ENCODE measurements at places on chromosomes 7 and 10.

DNA sequence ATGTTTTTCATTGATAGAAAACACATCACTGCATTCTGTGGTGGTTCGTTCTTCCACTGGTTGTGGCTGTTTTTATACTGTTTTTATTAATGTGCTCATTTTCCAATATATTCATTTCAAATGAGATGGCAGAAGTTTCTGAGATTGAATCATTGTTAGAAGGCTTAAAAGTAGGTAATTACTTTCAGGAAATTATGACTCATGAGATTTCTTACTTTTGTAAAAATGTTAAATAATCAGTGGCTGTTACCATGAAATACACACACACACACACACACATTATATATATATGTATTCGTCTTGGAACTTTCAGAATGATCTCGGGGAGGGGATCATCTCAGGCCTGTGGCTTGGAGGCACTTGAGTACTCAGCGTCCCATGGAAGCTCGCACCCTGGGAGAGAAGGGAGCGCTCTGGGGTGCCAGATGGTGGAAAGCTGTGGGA, 66.1 kb downstream of the ZMYND11 start:
- DNase-seq, result no peak

- DNase-seq, result no peak
These were observed 248.5 kb downstream of the VTI1A start for GRCh38 chr10:112695539-112695938.

- no peak for DNase-seq
These were observed 19.1 kb upstream of the MTPAP start for GRCh38 chr10:30368065-30368718.

DNA sequence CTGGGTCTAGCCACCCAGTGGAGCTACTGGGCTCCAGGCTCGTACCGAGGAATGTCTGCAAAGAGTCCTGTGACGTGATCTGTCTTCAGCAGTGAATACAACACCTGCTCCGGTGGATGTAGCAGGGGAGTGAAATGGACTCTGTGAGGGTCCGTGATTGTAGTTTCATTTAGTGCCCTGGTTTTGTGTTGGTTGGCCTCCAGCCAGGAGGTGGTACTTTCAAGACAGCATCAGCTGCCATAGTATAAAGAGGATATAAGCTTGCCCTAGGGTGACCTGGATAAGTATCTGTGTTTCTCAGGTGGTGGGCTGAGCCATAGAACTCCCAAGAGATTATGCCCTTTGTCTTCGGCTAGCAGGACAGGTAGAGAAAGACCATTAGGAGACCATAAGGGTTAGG, 24.6 kb upstream of the WNT2 start:
- no peak for DNase-seq

DNA sequence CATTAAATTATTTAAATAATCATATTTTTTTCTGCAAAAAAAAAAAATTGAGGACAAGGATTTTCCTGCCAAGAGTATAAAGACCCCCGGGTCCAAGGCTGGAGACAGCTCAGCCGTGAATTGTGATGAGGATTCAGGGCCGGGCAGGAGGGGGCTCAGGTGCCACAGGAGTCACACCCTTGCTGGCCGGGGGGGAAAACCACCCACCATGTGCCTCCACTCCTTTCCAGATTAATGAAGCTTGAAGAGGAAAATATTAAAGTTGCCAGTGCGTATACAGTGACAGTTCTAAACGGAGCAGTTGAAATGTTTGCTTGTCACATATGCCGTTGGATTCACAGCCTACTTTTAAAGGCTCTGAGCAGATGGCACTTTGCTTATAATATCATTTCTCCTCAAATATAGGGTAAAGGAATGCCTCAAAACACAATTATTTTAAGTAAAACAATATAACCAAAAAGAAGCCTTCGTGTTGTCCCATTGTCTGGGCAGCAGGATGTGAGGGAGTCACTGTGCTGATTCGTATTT, 49.6 kb downstream of the ADARB2 start:
- no peak for DNase-seq

DNA sequence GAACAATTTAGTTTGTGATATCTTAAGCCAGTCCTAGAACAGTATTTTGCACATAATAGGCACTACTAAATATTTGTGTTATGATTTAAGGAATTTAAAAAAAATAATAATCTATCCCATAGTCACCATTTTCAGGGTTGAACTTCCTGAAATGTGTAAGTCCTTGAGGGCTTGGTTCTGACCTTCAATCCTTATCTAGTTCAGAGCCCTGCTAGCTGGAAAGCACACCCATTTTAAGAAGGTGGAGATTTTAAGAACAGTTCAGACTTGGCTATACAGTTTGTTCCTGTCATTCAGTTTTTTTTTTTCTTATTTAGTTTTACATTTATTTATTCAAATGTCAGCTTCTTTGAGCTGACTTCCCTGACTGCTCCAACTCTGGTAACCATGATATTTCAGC, 183.4 kb upstream of the MAGI2 start:
- no peak for DNase-seq

- DNase-seq, result no peak
These were observed 196.4 kb downstream of the ZNF716 start for GRCh38 chr7:57646219-57646900.

DNA sequence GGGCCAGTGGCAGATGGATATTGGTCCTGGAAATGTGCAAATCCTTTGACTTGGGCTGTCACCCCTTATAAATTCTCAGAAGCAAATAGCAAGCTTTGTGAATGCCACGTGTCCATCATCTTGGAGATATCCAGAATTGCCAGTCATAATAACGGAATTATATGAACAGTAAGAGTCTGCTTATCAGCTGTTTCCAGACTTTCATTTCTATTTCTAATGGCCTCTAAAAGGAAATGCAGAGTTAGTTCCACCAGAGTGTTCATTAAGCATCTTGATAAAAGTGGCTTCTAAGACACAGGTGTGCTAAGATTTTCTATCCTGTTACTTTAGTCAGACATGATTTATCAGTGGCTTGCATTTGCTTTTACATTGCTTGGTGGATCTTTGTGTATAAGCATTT, 87.4 kb downstream of the RAMP3 start:
- no peak for DNase-seq

DNA sequence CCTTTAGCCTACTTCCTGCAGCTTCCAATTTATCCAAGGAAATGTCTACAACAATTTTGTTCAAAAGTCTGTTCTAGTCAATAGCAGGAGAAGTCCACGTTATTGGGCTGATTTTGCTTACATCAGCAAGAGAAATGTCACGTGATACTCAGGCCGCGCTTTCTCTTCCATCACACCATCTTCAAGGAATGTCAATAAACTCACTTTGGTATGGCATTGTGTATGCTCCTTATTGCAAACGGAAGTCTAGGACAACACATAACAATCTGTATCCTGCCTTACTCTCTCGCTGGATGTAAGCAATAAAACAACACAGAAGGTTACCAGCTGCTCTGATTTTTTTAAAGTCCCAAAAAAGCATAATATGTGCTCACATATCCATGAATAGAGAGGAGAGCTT, 17.1 kb upstream of the STK17A start:
- DNase-seq, result no peak

DNA sequence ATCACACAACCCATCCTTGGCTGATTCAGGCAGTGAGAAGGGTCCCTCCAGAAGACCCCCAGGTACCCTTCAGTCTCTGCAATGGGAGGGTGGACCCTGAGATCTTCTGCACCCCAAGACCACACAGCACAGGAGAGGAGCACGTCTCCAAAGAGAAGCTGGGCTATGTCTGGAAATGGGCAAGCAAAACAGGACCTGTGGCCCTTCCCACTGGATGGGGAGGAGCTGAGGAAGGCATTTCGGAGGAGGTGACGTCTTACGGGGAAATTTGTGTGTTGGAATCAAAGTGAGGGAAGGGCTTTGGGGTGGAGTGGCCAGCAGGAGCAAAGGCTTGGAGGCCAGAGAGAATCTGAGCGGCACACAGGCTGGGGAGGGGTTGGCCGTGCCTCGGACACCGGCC, 16.5 kb downstream of the GRIFIN start:
- DNase-seq, result no peak

DNA sequence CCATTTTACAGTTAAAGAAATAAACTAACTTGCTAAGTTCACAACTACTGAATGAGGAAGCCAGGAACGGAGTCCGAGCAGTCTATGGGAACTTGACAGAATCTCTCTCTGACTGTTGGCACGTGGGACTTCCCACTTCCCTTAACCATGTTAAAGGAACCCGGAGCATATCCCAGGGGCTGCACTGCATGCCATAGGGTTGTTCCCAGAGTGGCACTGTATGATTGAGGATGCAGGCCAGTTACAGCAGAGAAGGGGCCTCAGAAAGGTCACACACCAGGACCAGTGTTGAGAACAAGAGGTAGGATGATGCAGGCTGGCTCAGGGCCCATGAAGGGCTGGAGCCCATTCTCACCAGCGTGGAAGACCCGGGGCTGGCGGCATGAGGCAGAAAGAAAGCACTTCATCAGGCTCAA, 201.8 kb downstream of the NSUN6 start:
- no peak for DNase-seq

DNA sequence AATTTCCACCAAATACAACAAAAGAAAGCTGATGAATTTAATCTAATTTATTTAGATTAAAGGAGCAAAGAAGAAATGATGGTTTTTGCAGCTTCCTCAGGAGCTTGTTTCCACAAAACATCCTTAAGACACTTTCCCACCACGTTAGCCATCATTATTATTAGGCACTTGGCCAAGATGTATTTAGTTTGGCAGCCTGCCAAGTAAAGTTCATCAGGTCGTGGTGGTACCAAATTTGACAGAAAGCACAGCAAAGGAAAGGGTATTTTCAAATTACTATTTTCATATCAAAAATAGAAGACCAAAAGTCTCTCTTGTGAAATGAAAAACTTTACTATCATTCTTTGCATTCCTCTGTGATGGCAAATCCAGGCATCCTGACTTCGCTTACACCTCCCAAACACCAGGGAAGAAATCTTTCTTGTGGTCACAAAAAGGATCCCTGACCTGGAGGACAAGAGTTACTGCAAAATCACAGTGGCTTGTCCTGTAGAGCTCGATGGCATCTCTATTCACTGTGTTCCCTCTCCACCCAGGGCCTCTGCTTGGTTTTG, 123.1 kb upstream of the INHBA start:
- DNase-seq, result no peak

GRCh38 chr7:150778014-150778737, 22.0 kb downstream of the TMEM176B start:
- DNase-seq, result no peak

GRCh38 chr10:59904426-59905065, 1.8 kb downstream of the CCDC6 start:
- no peak for DNase-seq

GRCh38 chr7:155224116-155224811, 73.4 kb upstream of the INSIG1 start:
- DNase-seq, result no peak

DNA sequence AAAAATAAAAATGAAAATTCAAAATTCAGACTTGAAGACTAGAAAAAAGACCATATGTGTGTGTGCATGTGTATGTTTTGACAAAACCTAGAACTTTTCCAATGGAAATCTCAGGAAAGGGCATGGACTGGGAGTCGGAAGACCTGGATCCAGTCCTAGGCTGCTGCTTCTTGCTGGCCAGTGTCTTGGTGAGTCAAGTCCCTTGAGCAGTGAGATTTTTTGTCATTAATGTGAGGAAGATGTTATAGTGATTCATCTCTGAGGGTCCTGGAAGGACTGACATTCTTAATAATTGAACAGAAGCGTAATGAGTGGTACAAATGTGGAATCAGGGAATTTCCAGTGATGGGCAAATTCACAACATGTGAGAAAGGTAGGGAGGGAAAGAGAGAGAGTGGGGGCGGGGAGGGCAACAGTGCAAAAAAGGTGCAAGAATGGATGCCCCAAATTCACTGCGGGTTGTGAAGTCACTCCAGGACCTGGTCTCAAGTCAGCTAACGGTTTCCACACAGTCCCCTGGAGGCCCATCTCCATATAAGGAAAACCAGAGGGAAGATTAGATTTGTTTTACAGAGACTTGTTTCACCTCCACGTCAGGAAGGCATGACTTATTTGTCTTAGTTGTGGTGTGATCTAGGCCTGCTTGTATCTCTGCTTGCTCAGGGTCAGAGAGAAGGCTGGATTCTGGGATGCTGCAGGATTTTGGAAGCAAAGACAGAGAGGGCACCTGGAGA, 201.7 kb downstream of the BUB3 start:
- DNase-seq, result no peak
